ENCODE measurements at places on chromosomes 7 and 10.
A peak's percentile ranks its signal among the peaks of the same experiment; 100 is the strongest.

DNA sequence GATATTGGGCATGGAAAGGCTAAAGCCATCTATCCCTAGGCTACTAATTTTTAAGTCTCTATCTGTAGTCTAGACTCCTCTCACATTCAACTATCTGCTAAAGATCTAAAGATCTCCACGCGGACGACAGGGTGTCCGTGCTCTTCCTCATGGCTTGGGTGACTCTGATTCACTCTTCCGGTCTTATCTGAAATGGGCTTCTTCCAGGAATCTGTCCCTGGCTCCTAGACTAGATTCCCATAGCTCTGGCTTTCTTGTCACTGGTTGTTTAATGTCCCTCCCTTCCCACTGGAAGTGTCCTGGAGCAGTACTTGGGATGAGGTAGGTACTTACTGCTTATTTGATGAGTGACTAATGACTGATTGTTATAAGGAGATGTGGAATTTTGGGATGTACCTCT is 62.0 kb upstream of the PODXL start:
- no peak for DNase-seq

GRCh38 chr7:92155108-92155739 is 20.9 kb upstream of the CYP51A1 start:
- no peak for DNase-seq

GRCh38 chr10:22455068-22455857 is 110.0 kb downstream of the SPAG6 start:
- DNase-seq: no peak

- no peak for DNase-seq
These were observed at the start of gene CREB5 for GRCh38 chr7:28411876-28412662. TSS of gene CREB5 (plus strand) at chr7:28412518. CDS start at chr7:28412915, 397 bp downstream.

DNA sequence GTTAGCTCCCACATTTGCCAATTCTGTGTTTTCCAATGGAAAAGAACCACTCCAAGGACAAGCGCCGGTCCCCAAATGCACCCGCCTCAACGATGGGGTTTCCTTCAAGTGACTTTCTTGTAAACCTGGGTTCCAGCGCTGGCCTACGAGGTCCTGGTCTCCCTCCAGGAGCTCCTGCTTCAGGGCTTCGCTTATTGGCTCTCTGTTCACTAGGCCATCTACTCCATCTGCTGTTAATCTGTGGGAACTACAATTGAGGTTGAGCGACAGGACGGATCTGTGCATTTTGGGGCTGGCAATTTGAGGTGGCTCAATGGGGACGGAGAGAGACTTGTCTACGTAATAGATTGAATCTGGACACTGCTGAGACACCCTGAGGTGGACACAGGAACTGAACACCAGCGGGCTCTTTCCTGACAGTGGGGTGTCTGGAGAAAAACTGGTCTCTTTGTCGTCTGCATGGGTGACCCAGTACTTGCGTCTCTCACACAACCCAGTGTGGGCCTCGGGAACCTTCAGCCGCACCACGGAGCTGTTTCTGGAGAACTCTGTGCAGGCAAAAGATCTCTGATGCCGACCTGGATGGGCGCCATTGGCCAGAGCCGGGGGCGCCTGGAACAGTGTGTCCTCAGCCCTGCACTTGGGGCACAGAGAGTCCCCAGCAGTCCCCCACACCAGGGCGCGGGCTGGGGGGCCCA is 115.9 kb upstream of the ADAM12 start:
- peak; percentile 59 for DNase-seq

DNA sequence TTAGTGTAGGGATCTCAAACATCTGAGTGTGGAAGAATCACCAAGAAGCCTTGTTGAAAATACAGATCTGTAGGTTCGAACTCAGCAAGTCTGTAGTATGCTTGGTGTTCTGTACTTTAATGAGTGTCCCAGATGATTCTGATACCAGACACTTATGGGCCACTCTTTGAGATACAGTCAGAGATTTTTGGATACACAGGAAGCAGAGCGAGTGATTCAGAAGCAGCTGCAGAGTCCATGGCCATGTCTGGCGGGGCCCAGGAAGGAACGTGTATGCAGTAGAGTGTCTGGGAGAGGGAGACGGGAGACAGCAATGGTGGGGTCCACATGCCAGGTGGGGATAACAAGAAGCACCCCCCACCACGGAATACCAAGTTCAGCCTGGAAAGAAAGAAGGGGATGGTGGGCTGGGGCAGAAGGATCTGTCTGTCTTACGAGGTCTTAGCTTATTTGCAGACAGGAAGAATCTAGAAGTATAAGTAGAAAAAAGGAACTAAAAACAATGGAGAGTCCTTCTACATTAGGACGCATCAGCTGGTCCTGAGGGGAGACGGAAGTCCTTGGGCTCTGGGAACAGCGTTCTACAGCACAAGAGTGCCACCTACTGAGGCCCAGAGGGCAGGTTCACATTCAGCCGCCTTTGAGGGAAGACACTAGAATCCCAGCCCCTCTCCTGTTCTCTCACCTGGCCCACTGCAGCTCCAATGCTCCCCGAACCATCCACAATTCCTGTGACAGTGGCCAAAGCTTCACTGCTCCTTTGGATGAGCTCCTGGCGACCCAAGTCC is 55.4 kb downstream of the SLC37A3 start:
- peak; percentile 92 for DNase-seq

DNA sequence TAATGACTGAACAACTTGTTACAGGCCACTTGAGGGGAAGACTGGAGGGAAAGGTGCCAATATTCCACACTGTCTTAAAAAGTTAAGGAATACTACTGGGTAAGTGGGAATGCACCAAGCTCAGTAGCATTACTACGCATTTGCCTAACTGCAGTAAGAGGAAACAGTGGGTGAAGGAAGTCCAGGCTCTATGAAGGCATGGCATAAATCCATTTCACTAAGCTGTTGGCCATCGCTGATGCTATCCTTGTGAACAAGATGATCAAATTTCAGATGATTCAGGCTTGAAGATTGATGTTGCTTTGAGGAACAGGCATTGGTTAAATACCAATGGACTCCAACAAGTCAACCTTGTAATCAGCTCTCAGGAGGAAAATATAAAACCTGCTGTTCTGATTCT is 44.2 kb upstream of the TES start:
- DNase-seq: no peak

- no peak for DNase-seq
These were observed 89.9 kb downstream of the CRTAC1 start for GRCh38 chr10:97940534-97940933.

DNA sequence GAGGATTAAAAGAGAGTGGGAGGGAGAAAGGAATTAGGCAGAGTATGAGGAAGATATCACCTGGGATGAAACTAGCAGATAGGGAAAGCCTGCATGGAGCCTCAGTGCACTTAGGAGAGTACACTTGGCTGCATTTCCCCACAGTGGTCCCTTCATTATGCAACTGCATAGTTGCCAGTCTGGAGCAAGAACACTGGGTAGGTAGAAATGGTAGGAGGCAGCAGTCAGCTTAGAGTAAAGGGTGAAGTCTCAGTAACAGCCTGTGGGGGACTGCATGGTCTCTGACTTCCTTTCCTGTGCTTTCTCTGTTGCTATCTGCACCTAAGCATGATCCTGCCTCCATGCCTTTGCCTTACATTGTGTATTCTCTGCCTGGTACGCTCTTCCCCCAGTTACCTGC is 14.0 kb upstream of the PCGF5 start:
- peak; percentile 8 for DNase-seq

- peak; percentile 92 for DNase-seq
These were observed 24.2 kb downstream of the PWWP2B start for GRCh38 chr10:132420981-132421846.

DNA sequence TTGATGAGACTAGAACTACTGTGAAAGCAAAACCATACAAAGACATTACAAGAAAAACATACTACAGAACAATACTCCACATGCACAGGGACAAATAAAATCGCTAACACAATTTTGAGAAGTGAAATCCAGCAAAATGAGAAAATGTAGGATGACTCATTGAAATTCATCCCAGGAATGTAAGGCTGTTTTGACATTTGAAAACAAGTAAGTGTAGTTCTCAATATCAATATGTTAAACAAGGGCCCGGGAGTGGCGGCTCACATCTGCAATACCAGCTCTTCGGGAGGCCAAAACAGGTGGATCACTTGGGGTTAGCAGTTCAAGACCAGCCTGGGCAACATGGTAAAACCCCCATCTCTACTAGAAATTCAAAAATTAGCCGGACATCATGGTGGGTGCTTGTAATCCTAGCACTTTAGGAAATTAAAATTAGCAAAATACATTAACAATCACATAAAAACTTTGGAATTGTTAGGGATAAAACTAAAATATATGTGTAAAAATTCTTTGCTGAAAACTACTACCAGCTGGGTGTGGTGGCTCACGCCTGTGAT is 113.7 kb upstream of the ADARB2 start:
- DNase-seq: no peak

DNA sequence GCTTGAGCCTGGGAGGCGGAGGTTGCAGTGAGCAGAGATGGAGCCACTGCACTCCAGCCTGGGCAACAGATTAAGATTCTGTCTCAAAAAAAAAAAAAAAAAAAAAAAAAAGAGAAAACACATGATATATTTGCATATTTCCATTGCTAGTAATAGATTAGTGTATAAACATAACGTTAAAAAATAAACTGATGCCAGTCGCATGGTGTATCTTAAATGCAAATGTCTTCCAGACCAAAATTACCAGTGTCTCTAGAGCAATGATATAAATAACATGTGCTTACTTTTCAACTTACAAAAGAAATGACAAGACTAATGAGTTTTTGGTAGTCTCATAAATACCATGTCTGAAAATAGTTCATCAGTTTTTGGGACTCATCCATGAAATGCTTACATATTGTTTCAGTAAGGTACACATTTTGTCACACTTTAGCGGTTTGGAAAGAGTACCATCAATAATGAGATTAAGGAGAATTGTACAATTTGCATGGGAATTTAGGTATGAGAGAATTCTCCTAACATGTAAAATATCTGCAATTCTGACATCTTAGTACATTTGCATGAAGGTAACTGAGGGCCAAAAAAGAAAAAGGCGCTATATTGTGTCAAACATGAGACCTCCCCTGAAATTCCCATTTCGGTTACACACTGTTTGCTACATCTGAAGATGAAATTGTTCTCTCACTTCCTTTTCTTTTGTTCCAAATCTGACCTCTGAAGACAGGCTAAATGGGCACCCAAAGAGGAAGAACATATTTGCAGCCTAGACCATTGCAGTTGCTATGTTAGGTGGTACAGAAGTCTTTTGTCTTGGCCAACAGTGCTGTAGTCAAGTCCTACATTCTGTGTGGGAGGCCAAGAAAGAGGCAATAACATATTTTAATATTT is 51.5 kb upstream of the PIP4K2A start:
- DNase-seq: no peak

DNA sequence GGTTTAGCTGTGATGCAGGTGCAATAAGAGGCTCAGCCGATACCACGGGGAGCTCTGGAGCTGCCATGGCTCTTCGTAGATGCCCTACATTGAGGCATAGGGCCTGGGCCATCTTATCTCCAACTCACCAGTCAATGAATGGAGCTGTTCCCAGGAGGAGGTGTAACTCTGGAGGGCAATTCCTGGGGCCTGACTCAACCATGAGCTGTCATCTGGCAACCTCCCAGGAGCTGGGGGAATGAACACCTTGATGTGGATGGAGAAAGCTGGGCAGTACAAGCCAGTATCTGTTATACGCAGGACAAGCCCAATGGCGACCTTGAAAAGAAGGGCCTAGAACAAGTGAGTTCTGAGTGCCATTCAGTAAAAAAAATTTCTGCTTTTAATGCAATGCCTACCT is 224.0 kb upstream of the PLXDC2 start:
- no peak for DNase-seq

- peak; percentile 60 for DNase-seq
These were observed at the start of gene EPHA1 for GRCh38 chr7:143408686-143409561. TSS of gene EPHA1 (minus strand) at chr7:143408856. CDS start at chr7:143408805, 51 bp downstream.

DNA sequence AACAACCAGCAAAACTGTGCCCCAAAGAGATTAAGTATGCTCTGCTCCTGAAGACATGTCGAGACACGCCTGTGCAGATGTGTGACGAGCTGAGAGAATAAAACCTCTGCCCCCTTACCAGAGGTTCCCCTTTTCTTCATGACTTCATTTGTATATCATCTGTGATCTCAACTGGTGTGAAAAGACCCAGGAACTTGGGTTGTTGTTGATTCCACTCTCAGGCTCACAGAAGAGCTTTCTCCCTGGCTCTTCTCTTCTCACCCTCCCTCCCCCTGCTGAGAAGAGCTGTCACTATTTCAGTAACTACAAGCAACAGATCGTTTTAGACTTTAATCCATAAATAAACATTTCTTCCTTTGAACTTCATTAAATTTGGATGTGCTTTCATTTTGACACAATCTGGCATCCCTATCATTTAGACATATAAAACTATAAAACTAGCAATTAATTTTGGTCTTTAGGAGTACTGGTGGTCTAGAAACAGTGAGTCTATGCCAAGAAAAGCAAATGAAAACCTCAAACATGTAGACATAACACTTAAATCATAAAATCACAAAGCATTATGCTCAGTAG is 179.3 kb upstream of the FZD8 start:
- DNase-seq: no peak

DNA sequence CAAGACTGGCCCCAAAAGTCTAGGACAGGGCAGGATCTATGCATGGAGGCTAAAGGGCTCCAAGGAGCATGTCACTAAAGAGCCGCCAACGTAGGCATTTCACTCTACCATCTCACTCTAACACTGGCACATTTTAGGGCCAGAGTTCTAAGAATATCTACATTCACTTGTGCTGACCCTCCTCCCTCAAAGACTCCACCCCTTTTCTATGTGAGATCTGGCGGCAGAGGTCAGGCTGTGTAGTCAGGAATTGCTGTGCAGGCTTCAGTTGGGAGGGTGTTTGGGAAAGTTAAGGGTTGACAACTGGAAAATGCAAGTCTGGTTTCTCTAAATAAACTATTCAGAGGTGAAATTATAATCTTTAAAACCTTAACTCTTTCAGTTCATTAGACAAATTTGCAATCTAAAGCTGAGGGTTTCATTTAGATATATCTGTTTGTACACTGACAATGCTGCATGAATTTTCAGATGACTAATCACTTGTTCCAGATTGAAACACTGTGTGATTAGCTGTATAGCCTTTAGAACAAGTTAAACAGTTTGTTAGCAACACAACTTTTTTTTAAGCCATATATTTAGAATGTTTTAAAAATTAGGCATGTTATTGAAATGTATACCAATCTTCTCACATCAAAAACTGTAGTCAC is 18.2 kb downstream of the LMOD2 start:
- no peak for DNase-seq

DNA sequence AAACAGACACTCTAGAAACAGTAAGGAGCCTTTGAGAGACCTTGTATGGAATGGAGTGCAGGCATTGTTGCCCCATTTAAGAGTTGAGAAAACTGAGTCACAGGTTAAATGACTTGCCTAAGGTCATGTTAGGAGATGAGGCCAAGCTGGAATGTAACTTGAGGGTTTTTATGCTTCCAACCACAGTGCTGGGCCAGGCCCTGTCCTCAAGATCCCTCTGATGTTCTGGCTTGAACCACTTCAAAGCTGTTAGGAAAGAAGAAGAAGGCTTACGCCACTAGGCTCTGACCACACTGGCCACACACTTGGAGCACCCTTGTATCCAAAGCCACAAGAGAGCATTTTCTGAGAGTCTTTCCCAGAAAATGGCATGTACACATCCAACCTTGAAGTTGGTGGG is 42.7 kb downstream of the PLAU start:
- DNase-seq: peak; percentile 75

- no peak for DNase-seq
These were observed 3.5 kb upstream of the SCIN start for GRCh38 chr7:12567015-12567414.

GRCh38 chr10:94500063-94500462 is 45.5 kb upstream of the HELLS start:
- DNase-seq: peak; percentile 12

GRCh38 chr10:127034034-127034633 is 128.9 kb downstream of the DOCK1 start:
- DNase-seq: no peak

Data from NB4 (cell line).